ENCODE measurements at places on chromosomes 11 and 22. TPM values are rescaled to one million over a fixed set of nuclear protein-coding genes. Genes with fewer than 3 reads are reported as not detected.

DNA sequence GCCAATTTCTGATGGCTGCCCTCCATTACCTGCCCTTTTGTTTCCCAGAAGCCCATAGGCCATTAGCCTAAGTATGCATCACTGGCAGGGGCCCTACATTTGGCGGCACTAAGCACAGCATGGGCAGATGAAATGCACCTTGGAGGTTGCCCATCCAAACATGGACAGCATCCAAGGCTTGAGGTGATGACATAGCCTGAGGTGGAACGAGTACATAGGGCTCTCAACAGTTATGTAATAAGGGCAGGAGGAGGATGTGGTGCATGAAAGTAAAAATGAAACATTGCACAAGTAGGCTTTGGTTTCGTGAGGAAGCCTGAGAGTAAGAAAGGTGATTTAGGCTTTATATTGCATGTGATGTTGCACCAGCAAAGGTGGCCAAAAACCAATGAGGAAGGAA, 148.1 kb downstream of the FAM76B start:
- DNase-seq: no peak

The ROBO4 gene
- total RNA-seq: 278 TPM

DNA sequence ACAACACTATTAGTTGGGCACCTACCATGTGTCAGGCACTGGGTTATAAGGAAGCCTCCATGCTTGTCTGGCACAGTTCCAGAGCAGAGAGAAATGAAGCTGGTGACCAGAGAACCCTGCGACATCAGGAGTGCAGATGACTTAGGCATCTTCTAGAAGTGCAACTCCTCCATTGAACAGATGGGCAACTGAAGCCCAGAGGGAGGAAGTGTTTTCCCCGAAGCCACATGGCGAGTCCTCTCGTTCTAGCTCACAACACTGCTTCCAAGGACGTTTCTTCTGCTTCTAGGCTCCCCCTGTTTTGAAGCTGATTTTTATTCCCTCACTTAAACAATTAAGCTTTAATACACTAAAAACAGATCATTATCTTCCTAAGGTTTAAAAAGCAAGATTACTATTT, 109.8 kb upstream of the SYT13 start:
- no peak for DNase-seq

DNA sequence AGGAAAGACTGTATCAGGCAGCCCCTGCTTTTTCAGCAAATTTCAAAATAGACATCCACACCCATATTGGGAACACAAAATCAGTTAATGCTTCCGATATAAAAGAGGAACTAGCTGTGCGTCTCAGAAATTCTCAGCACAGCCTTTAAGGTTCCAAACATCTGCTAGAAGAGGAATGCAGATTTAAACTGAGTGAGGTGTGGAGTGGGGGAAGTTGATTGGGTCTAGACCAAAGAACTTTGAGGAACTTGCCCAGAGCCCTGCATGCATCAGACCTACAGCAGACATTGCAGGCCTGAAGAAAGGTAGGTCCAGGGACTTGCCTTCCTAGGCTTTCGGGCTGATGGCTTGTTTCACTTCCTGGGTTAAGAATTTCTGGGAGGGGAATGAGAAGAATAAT, at the start of gene MS4A4A:
MS4A4A (plus strand) TSS at position 255 of the 400 bp plus-strand sequence; CDS start at position 265, 10 bp downstream.
- DNase-seq: no peak

The CECR2 gene
- under 0.01 TPM for total RNA-seq

- peak; percentile 53 for DNase-seq
These were observed 1.8 kb downstream of the IGF2 start for GRCh38 chr11:2137202-2138067.

The GSC2 gene
- not detected for total RNA-seq

GRCh38 chr11:73218106-73218829, at the start of gene P2RY2:
TSS of gene P2RY2 (plus strand) at chr11:73218281. CDS start at chr11:73234160, 15,879 bp downstream.
- no peak for DNase-seq

The SLC7A4 gene
- total RNA-seq: not detected

The KIRREL3 gene
- not detected for total RNA-seq

DNA sequence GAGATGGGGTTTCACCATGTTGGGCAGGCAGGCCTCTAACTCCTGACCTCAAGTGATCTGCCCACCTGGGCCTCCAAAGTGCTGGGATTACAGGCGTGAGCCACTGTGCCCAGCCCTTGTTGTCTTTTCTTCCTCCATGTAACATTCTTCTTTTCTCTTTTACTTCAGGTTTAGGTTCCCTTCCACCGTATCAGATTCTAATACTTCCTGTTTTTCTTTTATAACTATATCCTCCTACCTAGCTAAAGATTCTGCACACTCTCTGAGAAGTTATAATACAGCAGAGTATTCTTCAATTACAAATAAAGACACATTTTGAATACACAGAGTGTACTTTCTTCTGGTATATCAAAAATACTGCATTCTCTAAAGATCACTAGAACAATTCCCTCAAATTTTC, 33.2 kb upstream of the GAB2 start:
- DNase-seq: no peak

The RIMBP3C gene
- 0.13 TPM for total RNA-seq

The MIOX gene
- 0.13 TPM for total RNA-seq

DNA sequence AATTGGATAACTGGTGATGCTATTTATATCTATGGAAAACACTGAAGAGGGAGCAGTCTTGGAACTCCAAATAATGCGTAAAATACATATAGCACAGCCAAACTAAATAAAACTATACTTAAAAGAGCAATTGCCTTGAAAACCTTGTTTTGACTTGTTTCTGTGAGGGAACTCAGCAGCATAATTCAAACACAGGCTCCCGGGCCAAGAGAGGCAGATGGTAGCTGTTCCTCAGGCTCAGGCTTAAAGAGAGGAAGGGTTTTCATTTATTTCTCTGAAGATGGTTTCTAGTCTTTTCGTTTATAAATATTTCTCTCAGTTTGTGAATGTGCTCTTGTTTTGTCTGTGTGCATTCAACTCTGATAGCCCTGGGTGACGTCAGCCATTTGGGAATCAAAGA, 82.4 kb downstream of the FANCF start:
- no peak for DNase-seq
